ENCODE measurements at places on chromosomes 6 and 20.

GRCh38 chr6:159532155-159532554 lies 160.9 kb downstream of the SOD2 start:
- no peak for DNase-seq

- DNase-seq, result no peak
Observed at GRCh38 chr6:41573276-41573675, 27.1 kb downstream of the FOXP4 start.

DNA sequence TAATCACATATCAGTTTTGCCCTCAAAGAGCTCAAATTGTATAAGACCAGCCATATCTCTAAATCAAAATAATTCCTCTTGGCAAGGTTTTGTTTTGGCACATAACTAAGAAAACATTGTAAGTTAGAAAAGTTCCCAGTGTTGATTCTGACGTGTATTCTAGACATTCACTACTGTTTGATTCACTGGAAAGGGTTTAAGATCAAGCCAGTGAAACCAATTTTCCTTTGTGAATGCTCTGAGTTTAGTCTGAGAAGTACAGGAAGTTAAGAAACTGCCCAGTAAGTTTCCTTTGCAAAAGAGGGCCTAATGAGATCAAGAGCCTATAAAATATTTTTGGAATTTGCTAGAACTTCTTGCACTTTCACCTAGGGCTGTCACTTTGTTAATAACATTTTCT lies 143.0 kb downstream of the FNDC1 start:
- DNase-seq, result no peak

GRCh38 chr20:41135187-41135887 lies 2.0 kb upstream of the PLCG1 start:
- peak; percentile 63 for DNase-seq

DNA sequence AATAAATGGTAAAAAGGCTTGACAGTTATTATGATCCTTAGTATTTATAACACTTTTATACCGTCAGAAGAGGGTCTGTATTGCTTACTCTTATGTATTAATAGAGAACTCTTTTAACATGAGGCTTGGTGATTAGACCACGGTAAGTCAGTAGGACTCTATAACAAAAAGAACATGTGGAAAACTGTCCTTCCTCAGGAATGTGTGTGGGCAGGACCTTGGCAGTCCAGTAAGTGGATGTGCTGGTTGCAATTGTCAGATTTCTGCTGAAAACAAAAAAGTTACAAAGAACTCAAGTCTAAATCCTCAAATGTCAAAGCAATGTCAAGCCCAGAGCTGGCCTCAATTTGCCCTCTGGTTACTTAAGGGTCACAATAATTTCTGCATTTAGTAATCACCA lies 81.1 kb downstream of the PLCG1 start:
- no peak for DNase-seq

DNA sequence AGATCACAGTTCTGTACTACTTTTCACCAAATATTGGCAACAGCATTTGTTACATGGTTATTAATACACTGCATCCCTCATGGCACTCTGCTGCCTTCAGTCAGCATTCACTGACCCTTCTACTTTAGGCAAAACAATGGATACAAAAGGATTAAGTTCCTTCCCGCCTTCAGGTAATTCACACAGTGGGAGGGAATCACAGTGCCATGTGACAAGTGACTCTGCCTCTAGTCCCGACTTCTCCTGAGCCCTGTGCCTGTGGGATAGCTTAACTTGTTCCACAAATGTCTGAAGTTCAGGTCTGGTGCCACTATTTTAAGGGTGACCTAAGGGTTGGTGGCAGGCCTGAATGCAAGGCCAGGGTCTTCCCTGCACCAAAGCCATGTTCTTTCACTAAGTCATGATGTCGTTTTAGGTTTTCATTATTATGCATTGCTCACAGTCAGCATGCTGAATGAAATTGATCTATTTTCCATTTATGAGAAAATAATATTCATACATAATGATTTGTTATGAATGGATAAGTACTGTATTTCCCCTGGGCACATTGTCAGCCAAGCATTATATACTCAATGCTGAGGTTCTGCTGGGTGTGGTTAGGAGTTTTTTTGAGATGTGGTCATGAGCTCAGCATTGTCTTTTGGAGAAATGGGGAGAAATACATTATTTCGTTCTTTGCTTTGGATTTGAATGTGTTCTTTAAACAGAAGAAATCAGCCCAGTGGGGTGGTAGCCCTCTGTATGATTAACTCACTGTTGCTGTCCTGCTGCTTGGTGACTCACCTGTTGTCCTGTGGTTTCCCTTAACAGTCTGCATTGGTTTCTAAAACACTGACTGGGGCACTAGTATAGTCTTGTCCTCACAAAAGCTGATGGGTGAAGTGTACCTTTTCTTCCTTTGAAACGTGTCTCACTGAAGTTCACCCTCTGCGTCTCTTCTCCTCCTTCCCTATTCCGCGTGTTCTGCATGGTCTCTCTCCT lies 66.4 kb downstream of the AFDN start:
- DNase-seq, result peak; percentile 32

- no peak for DNase-seq
Observed at GRCh38 chr20:13285408-13285807, 64.3 kb downstream of the ISM1 start.

DNA sequence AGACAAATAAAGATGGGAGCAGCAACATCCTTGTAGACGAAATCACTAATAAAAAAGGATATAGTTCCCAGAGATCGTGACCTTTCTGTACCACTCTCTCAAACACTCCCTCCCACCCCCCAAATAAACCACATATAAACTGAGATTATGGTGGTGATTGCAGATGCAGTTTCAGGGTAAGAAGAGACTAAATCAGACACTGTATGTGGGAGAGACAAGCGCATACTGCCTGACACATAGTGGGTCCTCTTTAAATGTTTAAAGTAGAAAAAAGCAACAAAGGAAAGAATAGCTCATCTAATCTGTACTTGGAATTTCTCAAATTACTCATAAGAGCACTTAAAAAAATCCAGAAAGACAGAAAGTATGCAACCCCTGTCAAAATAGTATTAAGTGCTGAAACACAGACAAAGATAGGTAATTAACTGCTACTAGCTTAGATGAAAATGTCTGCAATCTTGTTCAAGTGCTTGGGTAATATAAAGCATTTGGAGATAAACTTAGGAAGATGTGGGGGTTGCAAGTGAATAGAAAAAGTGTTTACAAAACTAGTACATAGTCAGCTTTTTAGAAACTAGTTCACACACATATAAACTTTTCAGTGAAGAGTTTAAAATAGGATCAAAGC lies 151.6 kb downstream of the BACH2 start:
- no peak for DNase-seq

- DNase-seq, result no peak
Observed at GRCh38 chr6:83071023-83071422, 3.6 kb downstream of the DOP1A start.

GRCh38 chr20:59007665-59008511 lies 834 bp upstream of the CTSZ start:
- no peak for DNase-seq

- no peak for DNase-seq
Observed at GRCh38 chr6:16978686-16979085, 123.2 kb upstream of the STMND1 start.

- DNase-seq, result no peak
Observed at GRCh38 chr20:49914310-49915117, 815 bp downstream of the SPATA2 start.

- DNase-seq, result peak; percentile 85
Observed at GRCh38 chr6:127893541-127893940, 7.3 kb downstream of the THEMIS start.

GRCh38 chr6:53506872-53507271 lies 38.0 kb downstream of the GCLC start:
- no peak for DNase-seq

GRCh38 chr6:164911873-164912580 lies 397.4 kb downstream of the C6orf118 start:
- DNase-seq, result no peak

- no peak for DNase-seq
Observed at GRCh38 chr20:5492937-5493336, 176.2 kb upstream of the PROKR2 start.

DNA sequence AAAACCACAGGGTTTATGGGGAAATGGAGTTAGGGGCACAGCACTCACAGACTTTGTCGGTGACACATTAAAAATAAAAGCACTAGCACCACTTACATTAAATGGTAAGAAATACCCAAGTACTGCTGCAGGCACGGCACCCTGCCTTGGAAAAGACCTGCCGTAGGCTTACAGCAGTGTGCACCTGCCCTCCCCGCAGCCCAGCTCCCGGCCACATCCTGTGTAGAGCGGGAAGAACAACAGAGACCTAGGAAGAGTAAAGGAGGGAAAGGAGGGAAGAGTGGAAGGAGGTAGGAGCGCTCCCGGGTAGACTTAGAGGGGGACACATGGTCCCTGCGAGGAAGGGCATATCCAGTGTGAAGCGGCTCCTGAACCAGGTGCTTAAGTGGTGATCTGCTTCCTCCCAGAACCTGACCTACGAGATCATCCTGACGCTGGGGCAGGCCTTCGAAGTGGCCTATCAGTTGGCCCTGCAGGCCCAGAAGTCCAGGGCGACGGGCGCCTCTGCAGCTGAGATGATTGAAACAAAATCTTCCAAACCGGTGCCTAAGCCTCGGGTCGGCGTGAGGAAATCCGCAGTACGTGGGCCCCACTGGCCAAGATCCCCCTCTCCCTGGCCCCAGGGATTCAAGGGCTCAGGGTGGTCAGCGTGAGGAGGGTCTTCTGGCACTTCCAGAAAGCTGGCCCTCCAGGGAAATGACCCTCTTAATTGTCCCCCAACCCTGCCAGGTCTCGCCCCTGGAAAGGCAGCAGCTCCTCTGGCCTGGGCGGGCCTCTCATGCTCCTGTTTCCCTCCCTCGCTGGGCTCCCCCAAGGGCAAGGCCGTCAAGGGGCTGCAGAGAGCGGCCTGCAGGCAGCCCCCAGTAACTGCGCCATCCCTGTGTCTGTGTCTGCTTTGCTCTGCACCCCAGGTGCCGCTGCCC lies 55.5 kb downstream of the TCP11 start:
- DNase-seq, result no peak

DNA sequence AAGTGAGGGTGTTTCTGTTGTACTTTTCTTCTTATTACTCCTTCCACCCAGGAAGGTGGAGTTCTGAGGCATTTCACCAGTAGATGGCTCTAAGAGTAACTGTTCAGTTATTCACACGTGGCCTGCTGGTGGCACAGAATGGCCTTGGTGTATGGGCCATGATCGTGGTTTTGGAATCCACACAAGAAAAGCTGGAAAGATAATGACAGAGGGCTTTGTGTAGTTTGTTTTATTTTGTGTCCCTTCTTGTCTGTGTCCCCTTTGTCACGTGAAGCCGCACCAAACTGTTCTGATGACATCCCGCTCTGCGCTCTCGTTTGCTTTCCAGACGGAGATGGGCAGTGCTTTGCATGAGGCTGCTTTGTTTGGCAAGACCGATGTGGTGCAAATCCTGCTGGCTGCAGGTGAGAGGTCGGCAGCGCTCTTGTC lies 93.4 kb downstream of the ANKS1A start:
- DNase-seq, result peak; percentile 9

DNA sequence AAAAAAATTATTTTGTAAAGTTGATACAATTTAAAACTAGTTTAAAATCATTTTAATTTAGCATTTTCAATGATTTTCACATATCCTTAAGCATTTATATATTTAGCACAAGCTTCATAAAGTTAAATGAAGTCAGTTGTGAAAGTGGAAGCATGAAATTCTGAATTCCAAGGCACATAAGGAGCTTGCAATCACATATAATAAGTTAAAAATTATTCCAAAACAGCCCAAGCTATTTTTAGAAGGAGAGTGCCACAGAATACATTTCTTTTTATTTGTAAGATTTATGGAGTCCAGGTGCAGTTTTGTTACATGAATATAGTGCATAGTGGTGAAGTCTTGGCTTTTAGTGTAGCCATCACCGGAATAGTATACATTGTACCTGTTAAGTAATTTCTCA lies 3.2 kb upstream of the LGSN start:
- DNase-seq, result no peak

- DNase-seq, result no peak
Observed at GRCh38 chr6:84243240-84243639, 15.8 kb upstream of the CEP162 start.

DNA sequence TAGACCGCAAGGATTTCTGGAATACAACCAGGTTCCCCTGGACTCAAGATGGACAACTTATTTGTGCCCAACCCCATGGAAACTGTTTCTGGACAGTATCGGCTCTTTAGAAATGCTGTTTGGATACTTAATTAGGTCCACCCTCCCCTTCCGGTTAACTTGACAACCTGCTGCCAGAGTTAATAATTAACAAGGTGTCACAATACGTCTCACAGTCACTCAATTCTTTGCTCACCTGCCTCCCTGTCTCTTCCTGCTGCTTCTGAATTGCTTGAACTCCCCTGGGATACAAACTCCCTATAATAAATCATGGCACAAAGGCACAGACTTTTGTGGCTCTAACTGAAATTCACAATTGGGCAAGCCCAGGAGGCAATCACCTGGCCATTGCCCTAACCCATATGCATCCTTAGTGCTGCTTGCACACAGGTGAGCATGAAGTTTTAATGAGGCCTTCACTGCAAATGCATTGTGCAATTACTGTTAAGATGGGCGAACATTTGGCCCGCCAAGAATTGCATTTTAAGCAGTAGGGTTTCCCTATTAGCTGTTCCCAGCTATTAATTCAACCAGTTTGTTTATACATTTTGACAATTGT lies 504.4 kb upstream of the NOX3 start:
- no peak for DNase-seq

DNA sequence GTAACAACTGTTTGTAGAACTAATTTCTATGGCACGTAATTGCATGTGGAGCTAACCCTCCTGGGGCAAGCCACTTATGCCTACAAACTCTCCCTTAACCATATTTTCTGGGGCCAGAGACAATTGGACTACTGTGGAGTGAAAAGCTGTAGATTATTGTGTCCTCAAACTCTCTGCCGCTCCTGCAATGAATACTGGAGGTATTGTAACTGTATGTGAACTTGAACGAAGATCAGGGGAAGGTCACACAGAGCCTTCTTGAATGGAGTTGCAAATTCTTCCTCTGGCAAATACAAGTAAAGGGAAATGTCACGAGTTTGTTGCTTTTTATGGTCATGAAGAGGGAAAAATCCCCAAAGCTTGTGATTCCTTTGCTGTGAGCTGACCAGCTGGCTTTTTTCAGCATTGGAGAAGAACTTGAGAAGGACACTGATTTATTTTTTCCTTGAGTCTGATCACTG lies 18.2 kb downstream of the AKAP12 start:
- DNase-seq, result no peak

DNA sequence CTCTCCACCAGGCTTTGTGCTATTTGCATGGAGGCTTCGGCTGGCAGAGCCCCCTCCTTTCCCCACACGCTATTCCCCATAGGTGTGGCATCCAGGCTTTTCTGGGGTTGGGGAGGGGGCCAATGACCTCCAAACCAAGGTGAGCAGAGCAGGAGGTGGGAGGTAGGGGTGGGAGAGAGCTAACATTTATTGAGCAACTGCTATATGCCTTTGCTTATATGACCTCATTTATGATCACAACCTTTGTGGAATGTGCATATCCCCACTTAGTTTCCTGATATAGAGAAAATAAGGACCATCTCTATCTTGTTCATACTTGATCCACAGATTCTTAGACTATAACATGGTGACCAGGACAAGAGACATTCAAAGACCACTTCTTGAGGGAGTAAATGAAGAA lies 17.8 kb upstream of the SLC22A7 start:
- no peak for DNase-seq

GRCh38 chr20:2778602-2779321 lies 21.7 kb downstream of the CPXM1 start:
- DNase-seq, result no peak

GRCh38 chr6:113287396-113287795 lies 569.7 kb upstream of the MARCKS start:
- DNase-seq, result no peak

Data from activated CD4-positive, alpha-beta T cell treated with anti-CD3 and anti-CD28 coated beads, Interleukin-2, Interleukin-4, amounts not matched to agents 100 ng/mL and 50 ng/mL, durations not matched to agents 16 hours and 8 hours (primary cell).